Motor neuron (in vitro differentiated cells): ENCODE measurements at places on chromosomes 3 and 15. TPM values are rescaled to one million over a fixed set of nuclear protein-coding genes. Genes with fewer than 3 reads are reported as not detected.

Gene PATL2
- 0.31 and 0.41 TPM in 2 replicates for total RNA-seq

Gene SNTN
- total RNA-seq, result 0.19 TPM in 1 of 2 replicates, not detected in the other

Gene NMNAT3
- total RNA-seq, result 8.8 and 15.2 TPM in 2 replicates

Gene TTLL13
- 0.46 and 0.67 TPM in 2 replicates for total RNA-seq

Gene SH2D7
- total RNA-seq, result 0.46 and 0.50 TPM in 2 replicates

Gene TRPM1
- 1.8 and 3.6 TPM in 2 replicates for total RNA-seq

Gene SST
- not detected in 2 replicates for total RNA-seq

Gene TEX9
- 6.2 and 6.3 TPM in 2 replicates for total RNA-seq

Gene TCF12
- total RNA-seq, result 169 and 177 TPM in 2 replicates

Gene KCNAB1
- 2.3 and 2.8 TPM in 2 replicates for total RNA-seq
